ENCODE measurements at places on chromosomes 6 and 20. TPM values are rescaled to one million over a fixed set of nuclear protein-coding genes. Genes with fewer than 3 reads are reported as not detected.
A peak's percentile ranks its signal among the peaks of the same experiment; 100 is the strongest.

GRCh38 chr6:57198926-57199636, 23.0 kb downstream of the RAB23 start:
- no peak overlapping the region for H3K27ac ChIP-seq
- H3K4me3 ChIP-seq: no peak overlapping the region
- no peak for DNase-seq
- no peaks in the 10 kb centered on the region for H3K4me1 ChIP-seq

GRCh38 chr20:33660035-33660684, 2.0 kb upstream of the C20orf144 start:
- H3K27ac ChIP-seq: no peak overlapping the region
- no peak overlapping the region for H3K4me3 ChIP-seq
- DNase-seq: peak; percentile 26
- H3K27me3 ChIP-seq: no peaks in the 10 kb centered on the region
- peaks cover 15% of the 10 kb centered on the region for H3K4me1 ChIP-seq
- H3K36me3 ChIP-seq: peaks cover 2% of the 10 kb centered on the region

The GSTA3 gene
- total RNA-seq: not detected

The SMLR1 gene
- total RNA-seq: not detected

DNA sequence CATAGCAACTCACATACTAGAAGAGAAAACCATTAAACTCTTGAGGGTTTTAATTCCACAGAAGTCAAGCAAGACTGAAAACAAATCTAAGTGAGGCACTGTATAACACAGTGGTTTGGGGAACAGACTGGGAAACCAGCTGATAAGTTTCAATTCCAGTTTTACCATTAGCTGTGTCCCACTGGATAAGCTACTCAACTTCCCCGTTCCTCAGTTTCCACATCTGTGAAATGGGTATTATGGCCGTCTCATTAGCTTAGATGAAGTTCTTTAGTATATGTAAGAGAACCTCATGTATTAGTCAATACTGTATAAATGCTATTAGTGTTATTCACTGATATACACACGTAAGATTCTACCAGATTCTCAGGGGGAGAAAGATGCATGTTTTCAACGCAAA, 89.0 kb downstream of the ZFP64 start:
- peaks cover 18% of the 10 kb centered on the region for H3K4me1 ChIP-seq
- H3K36me3 ChIP-seq: no peaks in the 10 kb centered on the region
- no peak for DNase-seq
- no peak overlapping the region for H3K27ac ChIP-seq

GRCh38 chr20:7161690-7162089, 394.2 kb downstream of the BMP2 start:
- DNase-seq: no peak
- H3K4me1 ChIP-seq: no peaks in the 10 kb centered on the region
- no peaks in the 10 kb centered on the region for H3K27me3 ChIP-seq

The TSPO2 gene
- not detected for total RNA-seq

The COX7A2 gene
- total RNA-seq: 358 TPM

The PRDM13 gene
- not detected for total RNA-seq

The TRIM10 gene
- not detected for total RNA-seq

GRCh38 chr20:61968036-61968810, 97.5 kb downstream of the TAF4 start:
- H3K4me1 ChIP-seq: no peaks in the 10 kb centered on the region
- no peak overlapping the region for H3K27ac ChIP-seq
- peaks cover 17% of the 10 kb centered on the region for H3K27me3 ChIP-seq
- H3K36me3 ChIP-seq: peaks cover 7% of the 10 kb centered on the region
- no peak overlapping the region for H3K4me3 ChIP-seq

GRCh38 chr6:25556516-25556915, 95.5 kb upstream of the SCGN start:
- peak; percentile 71 for DNase-seq
- peaks cover 1% of the 10 kb centered on the region for H3K36me3 ChIP-seq
- peaks cover 2% of the 10 kb centered on the region for H3K4me1 ChIP-seq
- H3K4me3 ChIP-seq: no peak overlapping the region
- no peak overlapping the region for H3K27ac ChIP-seq

The HLA-DMB gene
- total RNA-seq: 14.0 TPM

The WFDC10B gene
- total RNA-seq: not detected

DNA sequence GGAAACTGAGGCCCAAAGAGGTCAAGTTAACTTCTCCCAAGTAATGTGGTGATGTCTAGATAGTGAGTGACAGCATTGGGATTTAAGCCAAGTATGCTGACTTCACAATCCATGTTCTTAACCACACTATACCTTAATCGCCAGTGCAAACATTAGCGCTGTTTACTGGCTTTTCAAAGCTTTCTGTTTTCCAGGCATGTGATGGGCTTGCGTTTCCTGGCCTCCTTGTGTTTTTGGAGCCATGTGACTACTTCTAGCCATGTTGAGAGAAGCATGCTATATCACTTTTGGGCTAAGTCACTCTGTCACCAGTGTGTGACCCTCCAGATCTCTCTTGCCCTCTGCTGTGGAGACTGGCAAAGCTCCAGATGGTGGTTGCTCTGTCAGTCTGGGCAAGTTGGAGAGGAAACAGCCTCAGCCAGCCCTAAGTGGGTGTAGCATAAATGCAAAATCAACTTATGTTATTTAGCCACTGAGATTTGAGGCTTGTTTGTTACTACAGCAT, 76.9 kb downstream of the ANKRD6 start:
- H3K4me3 ChIP-seq: no peak overlapping the region
- no peak for DNase-seq
- no peaks in the 10 kb centered on the region for H3K27me3 ChIP-seq
- no peak overlapping the region for H3K27ac ChIP-seq
- H3K36me3 ChIP-seq: no peaks in the 10 kb centered on the region

DNA sequence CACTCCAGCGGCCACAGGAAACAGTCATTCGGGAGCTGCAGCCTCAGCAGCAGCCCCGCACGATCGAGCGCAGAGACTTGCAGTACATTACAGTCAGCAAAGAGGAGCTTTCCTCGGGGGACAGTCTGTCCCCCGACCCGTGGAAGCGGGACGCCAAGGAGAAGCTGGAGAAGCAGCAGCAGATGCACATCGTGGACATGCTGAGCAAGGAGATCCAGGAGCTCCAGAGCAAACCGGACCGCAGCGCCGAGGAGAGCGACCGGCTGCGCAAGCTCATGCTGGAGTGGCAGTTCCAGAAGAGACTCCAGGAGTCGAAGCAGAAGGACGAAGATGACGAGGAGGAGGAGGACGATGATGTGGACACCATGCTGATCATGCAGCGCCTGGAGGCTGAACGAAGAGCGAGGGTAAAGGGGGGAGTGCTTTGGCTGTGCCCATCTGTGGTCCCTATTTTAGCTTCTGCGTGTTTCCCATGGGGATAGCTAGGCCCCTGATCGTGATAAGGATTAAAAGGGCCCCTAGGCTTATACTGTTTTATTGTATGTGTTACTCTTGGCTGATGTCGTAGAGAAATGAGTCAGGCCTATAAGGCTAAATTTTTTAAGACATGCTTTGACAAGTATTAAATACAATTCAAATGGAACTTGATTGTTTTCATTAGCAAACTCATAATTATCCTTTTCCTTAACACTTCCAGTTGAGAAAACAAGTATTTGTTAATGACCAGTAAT, 45.5 kb upstream of the KIF25 start:
- H3K27me3 ChIP-seq: no peaks in the 10 kb centered on the region
- H3K36me3 ChIP-seq: peaks cover 7% of the 10 kb centered on the region
- no peak overlapping the region for H3K27ac ChIP-seq
- no peaks in the 10 kb centered on the region for H3K4me1 ChIP-seq

- H3K4me1 ChIP-seq: peaks cover 2% of the 10 kb centered on the region
- peaks cover 9% of the 10 kb centered on the region for H3K27me3 ChIP-seq
- no peak overlapping the region for H3K4me3 ChIP-seq
- H3K36me3 ChIP-seq: no peaks in the 10 kb centered on the region
These were observed 224.3 kb downstream of the ERMARD start for GRCh38 chr6:169975701-169976100.

DNA sequence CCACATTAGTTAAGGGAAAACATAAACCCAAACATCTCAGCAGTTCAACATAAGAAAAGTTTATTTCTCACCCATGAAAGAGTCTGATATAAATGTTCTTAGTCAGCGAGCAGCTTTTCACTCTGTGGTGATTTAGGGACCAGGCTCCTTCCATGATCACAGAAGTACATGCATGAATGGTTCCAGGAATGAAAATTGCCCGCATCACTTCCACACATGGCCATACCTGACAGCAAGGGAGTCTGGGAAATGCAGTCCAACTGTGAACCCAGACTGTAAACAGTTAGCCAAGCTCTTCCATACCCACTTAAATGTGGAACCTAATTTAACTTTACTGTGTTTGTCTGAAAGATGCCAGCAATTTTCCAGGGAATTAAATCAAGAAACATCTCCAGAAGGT, 353.9 kb downstream of the HACE1 start:
- H3K27me3 ChIP-seq: peaks cover 7% of the 10 kb centered on the region
- H3K4me3 ChIP-seq: no peak overlapping the region
- DNase-seq: no peak
- H3K27ac ChIP-seq: no peak overlapping the region
- no peaks in the 10 kb centered on the region for H3K4me1 ChIP-seq

DNA sequence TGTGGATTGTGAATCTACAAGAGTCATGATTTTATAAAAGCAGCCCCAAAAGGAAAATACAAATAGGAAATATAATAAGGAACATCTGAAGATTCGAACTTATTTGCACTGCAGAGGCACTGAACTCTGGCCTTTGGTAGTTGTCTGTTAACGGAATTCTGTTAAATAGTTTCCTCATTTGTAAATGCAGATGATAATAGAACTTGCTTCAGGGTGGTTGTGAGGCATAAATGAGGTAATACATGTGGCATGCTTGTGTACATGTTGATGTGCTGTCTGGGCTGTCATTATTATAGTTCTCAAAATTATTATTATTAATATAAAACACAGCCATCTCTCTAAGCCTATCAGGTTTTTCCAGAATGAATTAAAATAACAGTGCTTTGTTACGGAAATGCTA, 302.0 kb downstream of the NRN1 start:
- peaks cover 17% of the 10 kb centered on the region for H3K36me3 ChIP-seq
- H3K27me3 ChIP-seq: no peaks in the 10 kb centered on the region
- H3K4me1 ChIP-seq: peaks cover 31% of the 10 kb centered on the region
- no peak overlapping the region for H3K27ac ChIP-seq

DNA sequence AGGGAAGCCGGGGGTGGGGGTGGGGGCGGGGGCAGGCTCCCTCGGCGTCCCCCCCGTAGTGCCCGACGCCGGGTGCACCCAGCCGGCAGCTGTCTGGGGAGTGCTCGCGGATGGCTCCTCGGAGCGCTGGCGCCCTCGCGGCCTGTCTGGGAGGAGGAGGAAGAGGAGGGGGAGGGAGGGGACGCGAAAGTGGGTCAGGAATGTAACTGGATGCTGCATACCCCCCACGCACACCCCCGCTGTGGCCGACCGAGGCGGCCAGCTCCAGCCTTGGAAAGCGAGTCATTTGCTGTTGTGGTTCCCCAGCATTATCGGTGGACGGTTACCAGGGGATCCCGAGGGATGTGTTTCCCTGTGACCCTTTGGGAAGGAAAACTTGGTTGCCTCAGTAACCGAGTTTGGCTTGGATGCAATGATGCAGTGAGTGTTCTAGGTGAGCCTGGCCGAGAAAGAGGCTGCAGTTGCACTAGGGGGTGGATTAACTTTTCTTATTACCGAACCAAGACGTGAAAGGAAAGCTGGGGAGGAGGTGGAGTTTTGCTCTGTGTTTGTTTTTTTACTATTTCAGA, 55.2 kb upstream of the RREB1 start:
- no peak for DNase-seq
- peaks cover 40% of the 10 kb centered on the region for H3K27me3 ChIP-seq
- H3K36me3 ChIP-seq: no peaks in the 10 kb centered on the region
- H3K27ac ChIP-seq: no peak overlapping the region
- H3K4me1 ChIP-seq: peaks cover 6% of the 10 kb centered on the region

The TNF gene
- total RNA-seq: 18.6 TPM

The RTF2 gene
- 99.8 TPM for total RNA-seq

DNA sequence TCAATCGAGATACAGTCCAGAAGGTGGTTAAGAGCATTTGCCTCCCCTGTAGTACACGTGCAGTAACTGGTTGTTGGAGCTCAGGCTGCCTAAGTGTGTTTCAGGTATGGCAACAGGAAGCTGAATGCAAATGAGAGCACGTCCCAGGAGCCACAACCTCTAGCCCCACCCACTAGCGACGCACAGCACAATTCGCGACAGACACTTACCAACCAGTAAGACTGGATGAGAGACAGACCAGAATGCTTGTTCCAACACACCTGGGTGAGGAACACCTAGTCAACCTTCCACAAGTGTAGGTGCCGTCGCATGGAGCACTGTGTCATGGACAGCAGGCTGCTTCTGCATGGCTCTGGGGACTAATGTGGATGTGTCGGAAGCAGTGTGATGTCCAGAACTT, 7.2 kb upstream of the SERPINB1 start:
- peak overlapping the region; percentile 90 for H3K27ac ChIP-seq
- peaks cover 4% of the 10 kb centered on the region for H3K36me3 ChIP-seq
- peaks cover 37% of the 10 kb centered on the region for H3K4me1 ChIP-seq
- DNase-seq: peak; percentile 61

DNA sequence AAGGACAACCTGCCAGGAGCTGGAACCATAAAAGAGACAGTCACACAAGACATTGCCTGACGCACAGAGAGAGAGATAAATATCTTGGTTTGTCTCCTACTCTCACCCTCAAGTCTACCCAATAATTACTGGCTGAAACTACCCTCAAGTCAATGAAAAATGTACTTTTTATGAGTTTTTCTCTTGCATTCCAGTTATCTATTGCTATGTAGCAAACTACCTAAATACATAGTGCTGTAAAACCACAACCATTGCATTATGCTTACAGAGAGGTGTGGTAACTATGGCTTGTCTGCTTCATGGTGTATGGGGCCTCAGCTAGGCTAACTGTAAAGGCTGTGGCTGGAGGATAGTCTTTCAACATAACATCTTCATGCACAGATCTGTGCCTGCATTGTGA, 247.8 kb downstream of the HAO1 start:
- no peaks in the 10 kb centered on the region for H3K4me1 ChIP-seq
- H3K27me3 ChIP-seq: no peaks in the 10 kb centered on the region
- no peak for DNase-seq
- H3K36me3 ChIP-seq: no peaks in the 10 kb centered on the region
- no peak overlapping the region for H3K27ac ChIP-seq

GRCh38 chr20:59356662-59357165, 56.3 kb downstream of the EDN3 start:
- peaks cover 8% of the 10 kb centered on the region for H3K4me1 ChIP-seq
- H3K27me3 ChIP-seq: no peaks in the 10 kb centered on the region
- H3K27ac ChIP-seq: no peak overlapping the region
- DNase-seq: no peak

All from activated naive CD8-positive, alpha-beta T cell treated with anti-CD3 and anti-CD28 coated beads, Interleukin-2, amount 10 ng/mL, durations not matched to agents 7 days and 5 days (primary cell).